Fibroblast of skin of left biceps (primary cell): ENCODE measurements at places on chromosomes 7 and 10.

GRCh38 chr7:147915781-147916180, 674.8 kb upstream of the C7orf33 start:
- no peak for DNase-seq

DNA sequence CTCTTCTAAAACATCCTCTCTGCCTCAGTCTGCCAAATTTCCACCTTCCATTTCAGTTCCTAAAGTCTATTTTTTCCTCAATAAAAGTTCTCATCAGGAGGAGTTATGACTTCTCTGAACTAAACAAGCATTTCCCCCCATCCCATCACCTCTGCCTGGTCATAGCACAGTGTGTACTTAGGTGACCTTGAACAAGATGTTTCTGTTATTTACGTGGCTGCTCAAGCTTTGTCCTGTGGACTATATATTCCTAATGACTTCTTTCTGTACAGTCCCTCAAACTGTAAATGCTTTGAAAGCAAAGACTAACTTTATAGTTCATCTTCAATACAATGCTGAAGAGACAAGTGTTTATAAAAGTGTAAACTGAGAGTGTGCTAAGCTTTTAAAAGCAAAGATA, 166.9 kb downstream of the CPEB3 start:
- no peak for DNase-seq

GRCh38 chr10:103715430-103715829, 139.9 kb downstream of the SH3PXD2A start:
- DNase-seq: no peak

- no peak for DNase-seq
Observed at GRCh38 chr10:55627501-55628051, 733.5 kb downstream of the ZWINT start.

DNA sequence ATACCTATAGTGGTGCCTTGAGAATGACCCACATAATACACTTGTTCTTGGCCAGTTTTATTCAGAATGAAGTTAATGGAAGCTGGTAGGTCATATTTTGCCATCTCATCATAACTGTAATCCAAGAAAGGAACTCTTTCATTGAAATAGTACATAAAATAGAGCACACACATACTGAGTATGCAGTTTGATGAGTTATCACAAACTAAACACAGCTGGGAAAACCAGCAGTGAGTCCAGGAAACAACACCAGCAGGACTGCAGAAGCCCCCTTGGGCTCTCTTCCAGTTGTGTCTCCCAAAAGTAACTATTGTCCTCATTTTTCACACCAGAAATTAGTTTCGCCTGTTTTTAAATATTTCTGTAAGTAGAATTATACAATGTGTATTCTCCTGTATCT, 19.8 kb upstream of the CH25H start:
- no peak for DNase-seq

DNA sequence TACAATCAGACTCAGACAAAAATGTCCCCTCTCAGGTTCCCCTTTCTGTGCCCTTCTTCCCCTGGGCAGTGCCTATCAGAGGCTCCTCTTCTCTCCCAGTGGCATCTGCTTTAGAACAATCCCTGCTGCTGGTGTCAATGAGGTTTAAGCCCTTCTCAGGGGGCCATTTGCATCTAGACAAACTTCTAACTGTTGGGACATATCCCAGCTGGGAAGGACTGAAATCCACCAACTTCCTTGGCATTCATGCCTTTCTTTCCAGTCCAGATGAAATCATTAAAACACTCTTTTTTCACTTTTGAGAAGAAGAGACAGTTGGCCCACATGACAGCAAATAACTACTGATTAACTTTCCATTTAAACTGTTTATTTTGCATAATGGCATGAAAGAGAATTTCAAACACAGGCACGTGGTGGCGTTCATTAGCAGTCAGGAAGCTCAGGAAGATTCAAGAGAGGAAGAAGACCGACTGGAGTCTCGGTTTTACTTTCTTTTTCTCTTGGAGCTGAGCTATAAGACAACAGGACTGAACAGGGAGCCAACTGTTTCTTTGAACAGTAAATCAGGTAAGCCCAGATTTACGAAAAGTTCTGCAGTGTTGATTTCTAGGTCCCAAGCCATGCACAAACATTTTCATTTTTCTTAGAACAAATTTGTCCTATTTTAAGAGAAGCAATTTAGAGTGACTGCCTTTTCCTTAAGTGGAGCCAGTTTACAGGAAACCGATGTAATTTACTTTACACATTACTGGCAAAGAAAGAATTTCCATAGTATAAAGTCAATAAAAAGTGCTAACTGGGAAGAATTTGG, at the start of gene GIMAP2:
Gene GIMAP2 (plus strand): TSS at position 488 of the 811 bp plus-strand sequence. CDS start 1,354 bp downstream, outside the sequence.
- no peak for DNase-seq
